RWPE2 (cell line): ENCODE measurements at places on chromosomes 13 and 19.

DNA sequence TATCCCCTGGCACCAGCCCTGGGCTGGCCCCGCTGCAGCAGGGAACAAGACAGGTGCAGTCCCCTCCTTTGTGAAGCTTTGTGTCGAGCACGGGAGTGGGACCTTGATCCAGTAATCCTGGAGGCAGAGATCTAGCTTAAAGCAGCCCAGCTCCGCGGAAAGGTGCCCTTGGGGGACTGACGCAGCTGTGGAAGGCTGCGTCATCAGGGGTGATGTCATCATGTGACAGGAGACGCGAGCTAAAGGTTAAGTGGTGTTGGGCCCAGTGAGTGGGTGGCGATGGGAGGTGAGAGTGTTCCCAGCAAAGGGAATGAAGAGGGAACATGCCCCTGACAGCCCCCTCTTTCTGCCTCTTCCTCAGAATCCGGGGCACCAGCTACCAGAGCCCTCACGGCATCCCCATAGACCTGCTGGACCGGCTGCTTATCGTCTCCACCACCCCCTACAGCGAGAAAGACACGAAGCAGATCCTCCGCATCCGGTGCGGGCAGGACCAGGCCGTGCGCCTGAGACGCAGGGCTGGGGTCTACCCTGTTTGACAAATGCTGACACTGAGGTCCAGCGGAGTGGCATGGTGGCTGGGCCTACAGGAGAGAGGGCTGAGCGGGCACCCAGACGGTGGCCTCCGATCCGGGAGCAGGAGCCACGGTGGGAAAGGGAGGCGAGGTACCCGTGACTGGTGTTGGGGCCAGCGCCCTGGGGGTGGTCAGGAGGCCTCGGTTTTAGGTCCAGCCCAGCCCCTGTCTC lies 2.6 kb downstream of the LHB start:
- peak; percentile 56 for DNase-seq

DNA sequence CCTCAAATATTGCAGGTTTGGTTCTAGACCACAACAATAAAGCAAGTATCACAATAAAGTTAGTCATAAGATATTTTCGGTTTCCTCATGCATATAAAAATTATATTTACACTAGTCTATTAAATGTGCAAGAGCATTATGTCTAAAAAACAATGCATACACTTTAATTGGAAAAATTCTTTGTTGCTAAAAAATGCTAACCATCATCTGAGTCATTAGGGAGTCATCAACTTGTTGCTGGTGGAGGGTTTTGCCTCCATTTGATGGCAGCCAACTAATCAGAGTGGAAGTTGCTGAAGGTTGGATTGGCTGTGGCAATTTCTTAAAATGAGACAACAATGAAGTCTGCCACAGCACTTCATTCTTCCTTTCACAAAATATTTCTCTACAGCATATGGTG lies 422.3 kb upstream of the GPC6 start:
- no peak for DNase-seq

DNA sequence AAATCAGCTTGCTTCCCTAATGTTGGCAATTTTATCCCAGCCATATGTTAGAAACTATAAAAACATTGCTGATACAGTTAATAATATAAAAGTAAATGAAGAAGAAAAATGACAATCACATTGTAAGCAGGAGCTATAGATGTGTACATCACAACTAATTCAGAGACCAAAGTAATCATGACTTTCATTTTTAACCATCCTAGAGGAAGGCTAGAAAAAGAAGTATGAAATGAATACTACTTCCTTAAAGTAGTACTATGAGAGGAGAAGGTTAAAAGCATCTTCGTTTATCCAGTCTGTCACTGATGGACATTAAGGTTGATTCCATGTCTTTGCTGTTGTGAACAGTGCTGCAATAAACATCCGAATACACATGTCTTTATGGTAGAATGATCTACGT lies 135.5 kb downstream of the IRS2 start:
- DNase-seq: no peak

DNA sequence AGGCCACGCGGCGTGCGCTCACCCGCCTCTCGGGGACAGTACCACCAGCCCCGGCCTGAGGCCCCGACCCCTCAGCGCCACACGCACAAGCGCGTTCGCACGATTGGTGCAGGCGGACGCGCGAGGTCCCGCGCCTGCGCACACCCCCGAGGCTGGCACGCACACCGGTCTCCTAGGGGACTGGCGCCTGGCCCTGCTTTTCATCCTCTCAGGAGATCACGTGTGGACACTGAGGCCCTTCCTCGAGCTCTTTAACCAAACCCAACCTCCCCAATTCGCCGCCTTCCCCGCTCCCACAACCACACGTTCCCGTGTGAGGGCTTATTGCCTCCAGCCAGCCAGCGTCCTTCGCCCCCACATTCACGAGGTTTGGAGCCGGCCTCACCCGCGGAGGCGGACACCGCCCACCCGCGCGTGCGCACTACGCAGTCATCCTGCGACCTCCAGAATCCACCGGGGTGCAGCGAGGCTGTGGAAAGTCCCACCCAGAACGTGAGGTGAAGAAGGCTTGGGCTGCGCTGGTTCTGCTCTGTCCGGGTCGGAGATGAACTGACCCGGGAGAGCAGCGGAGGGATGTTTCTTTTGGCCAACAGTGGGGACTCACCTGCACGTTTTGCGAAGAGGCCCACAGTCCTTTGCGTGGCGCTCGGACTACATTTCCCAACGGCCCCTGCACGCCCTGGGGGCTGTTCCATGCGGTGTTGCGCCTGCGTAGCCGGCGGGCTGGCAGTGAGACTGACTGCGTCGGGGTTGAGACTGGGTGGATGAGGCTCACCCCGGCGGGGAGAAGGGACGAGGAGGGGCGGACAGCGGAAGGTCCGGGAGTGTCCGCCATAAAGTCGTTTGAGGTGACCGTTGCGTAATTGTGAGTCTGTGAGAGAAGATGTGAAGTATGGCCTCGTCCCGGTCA lies 539 bp upstream of the ZNF667 start:
- DNase-seq: peak; percentile 80

- no peak for DNase-seq
These were observed 2.2 kb downstream of the KMT5C start for GRCh38 chr19:55341595-55342531.

DNA sequence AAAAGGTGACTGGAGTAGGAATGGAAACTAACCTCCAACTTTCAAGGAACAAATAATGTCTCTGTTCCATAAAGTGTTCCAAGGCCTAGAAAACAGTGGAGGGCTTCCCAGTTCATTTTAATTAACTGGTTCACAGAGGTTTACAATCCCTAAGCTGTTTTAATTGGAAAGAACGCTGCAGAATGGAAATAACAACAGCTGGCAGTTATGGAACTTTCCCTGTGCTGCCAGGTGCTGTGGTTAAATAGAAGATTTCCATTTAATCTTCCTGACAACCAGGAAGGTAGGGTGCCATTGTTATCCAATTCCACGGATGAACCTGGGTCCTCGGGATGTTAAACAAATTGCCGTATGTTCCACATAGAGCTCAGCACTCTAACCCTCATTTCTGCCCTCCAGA lies 22.2 kb upstream of the PEG3 start:
- no peak for DNase-seq

- DNase-seq: no peak
These were observed 11.3 kb upstream of the PLA2G4C start for GRCh38 chr19:48121909-48122371.

DNA sequence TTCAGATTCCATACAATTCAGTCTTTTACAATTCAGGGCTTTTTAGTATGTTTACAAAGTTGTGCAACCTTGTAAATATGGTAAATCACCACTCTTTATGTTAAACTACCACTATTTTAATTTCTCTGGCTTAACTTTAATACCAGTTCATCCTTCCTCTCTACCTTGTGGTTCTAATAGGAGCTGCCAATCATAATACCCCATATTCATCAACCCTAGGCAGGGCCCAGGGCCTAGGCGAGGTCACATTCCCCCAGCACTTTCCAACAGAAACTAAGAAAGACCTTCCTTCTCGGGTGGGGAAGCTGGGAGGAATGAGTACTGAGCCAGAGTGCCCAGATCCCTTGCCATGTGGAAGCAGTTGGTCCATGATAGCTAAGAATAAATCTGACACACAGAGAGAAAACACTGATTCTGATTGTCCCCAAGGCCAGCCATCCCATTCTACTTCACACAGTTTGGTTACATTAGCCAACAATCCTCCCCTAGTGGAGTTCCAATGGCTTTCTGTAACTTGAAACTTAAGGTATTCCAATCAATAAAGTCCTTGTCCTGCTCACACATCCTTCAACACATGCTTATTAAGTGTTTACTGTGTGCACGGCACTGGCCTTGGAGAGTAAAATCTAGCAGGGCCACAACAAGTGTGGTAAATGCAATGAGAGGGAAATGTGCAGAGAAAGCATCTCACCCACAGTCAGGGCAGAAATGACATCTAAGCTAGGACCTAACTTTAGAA lies 76.8 kb downstream of the NUFIP1 start:
- DNase-seq: no peak

DNA sequence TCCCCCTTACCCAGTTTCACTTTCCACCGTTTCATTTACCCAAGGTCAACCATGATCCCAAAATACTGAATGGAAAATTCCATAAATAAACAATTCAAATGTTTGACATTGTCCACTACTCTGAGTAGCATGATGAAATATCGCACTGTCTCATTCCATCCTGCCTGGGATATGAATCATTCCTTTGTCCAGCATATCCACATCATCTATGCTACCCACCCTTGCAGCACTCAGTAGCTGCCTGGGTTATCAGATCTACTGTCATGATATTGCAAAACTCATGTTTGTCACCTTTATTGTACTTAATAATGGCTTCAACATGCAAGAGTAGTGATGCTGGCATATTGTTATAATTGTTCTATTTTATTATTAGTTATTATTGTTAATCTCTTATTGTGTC lies 263.9 kb upstream of the NBEA start:
- no peak for DNase-seq

GRCh38 chr19:13064092-13064489 lies 38.6 kb downstream of the LYL1 start:
- DNase-seq: no peak

GRCh38 chr19:40464059-40465024 lies 1.2 kb downstream of the BLVRB start:
- no peak for DNase-seq

DNA sequence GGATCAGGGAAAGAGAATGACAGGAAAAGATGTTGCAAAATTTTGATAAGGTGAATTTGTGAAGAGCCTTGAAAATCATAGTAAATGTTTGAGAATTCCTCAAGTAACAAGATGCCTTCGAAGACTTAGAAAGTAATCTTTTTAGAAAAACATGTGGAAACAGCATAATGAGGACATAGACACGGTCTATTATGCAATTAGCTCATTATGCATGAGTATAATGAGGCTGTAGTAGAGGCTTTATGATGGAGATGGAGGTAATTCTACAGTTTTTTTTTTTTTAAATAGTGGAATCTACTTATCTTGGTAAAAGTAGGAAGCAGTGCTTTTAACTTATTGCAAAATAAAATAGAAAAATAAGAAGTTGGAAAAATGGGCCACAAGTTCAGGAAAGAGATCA lies 1329.1 kb upstream of the SPRY2 start:
- no peak for DNase-seq

DNA sequence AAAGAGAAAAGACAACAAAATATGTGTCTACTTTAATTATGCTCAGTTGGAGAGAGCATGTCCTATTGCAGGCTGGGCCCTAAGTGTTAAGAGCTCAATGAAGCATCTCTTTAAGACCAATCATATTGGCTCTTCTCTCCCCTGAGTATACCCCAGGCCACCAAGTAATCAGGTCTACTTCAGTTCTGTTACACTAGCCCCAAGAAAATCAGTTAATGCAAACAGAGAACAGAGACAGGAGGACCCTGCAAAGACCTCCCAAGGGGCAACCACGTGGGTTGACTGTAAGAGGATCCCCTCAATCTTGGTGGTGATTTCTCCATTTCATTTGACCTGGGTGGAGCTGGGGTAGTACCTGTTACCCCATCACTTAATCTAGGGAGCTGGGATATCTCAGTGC lies 451.0 kb upstream of the ZNF507 start:
- DNase-seq: no peak

- no peak for DNase-seq
These were observed 20.0 kb downstream of the ELL start for GRCh38 chr19:18501832-18502231.

DNA sequence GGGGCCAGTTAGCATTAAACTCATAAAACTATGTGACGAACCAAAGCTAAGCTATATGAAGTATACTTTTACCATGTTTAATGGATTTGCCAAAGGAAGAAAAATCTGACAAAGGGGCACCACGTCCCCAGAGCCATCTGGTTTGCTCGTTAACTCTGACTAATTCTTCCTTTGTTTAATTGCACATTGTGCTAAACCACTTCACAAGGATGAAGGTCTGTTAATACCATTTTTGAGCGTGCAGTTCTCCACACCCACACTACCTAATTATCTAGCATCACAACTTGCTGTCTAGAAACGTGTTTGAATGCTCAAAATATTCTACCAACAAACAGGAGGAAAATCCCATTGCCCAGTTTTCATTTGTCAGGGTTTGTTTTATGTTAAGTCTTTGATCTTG lies 74.8 kb downstream of the COL4A1 start:
- no peak for DNase-seq

- DNase-seq: no peak
These were observed 761.5 kb downstream of the PCDH9 start for GRCh38 chr13:66468656-66469055.

DNA sequence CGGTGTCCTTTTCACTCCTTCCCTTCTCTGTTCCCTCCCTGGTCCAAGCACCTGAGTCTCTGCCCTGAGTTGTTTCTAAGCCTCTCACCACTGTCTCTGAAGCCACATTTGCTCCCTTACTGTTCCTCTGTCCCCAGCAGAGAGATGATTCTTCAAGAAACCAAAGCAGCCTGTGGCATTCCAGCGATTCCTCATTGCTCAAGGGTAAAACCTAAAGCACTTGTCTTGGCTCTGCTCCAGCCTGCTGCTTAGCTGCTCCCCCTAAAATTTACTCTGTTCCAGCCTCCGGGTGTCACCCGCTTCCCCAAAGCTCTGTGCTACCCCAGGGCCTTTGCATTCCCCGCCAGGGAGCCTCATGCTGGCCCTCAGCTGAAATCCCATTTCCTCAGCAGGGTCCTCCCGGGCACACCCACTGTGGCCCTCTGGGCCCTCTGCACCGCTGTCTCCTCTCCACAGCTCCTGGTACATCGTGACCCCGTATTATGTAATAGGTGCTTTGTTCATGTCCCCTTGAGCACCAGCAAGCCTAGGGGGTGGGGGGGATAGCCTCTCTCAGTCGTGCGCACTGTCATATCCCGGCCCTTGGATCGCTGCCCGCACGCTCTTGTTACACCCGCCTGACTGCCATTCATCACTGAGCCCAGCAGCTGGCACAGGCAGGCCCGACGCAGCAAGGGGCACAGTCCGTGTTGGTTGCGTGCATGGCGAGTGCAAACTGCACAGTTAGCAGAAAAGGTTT lies 15.8 kb downstream of the TECR start:
- DNase-seq: peak; percentile 76
